ENCODE measurements at places on chromosomes 2 and 18.

- H3K4me3 ChIP-seq = no peak overlapping the region
- H3K4me1 ChIP-seq = no peaks in the 10 kb centered on the region
- no peaks in the 10 kb centered on the region for H3K27me3 ChIP-seq
- DNase-seq = no peak
These were observed 365.9 kb upstream of the MEX3C start for GRCh38 chr18:51563396-51563795.

DNA sequence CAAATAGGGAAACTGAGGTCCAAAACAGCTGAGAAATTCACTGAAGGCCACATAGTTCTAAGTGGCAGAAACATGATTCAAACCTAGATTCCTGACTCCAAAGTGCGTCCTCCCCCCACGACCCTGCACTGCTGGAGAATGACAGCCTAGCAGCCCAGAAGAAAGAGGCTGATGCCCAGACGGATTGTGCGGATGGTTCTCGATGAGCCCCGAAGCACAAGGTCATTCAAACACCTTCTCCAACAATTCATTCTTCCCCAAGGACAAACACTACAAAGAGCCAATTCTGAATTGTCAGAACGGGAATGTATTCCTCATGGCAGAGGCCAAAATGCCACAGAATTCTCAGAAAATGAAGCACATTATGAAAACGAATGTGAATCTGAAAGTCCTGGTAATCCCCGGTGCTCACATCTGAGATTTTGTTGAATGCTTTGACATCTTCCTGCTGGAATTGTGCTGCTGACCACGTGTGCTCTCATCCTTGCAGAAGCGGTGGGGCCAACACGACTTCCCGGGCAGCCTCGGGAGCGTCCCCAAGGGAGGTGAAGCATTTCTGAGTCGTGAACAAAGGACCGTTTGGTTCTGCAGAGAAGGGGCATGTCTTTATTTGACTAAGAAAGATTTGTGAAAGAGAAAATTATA, 337.0 kb downstream of the EIPR1 start:
- no peaks in the 10 kb centered on the region for H3K4me1 ChIP-seq
- no peaks in the 10 kb centered on the region for H3K27me3 ChIP-seq
- no peaks in the 10 kb centered on the region for H3K36me3 ChIP-seq
- no peak for DNase-seq
- H3K27ac ChIP-seq = no peak overlapping the region

GRCh38 chr2:237742614-237743013, 56.0 kb upstream of the RBM44 start:
- DNase-seq = no peak
- no peaks in the 10 kb centered on the region for H3K36me3 ChIP-seq
- H3K27ac ChIP-seq = no peak overlapping the region
- H3K4me3 ChIP-seq = no peak overlapping the region

DNA sequence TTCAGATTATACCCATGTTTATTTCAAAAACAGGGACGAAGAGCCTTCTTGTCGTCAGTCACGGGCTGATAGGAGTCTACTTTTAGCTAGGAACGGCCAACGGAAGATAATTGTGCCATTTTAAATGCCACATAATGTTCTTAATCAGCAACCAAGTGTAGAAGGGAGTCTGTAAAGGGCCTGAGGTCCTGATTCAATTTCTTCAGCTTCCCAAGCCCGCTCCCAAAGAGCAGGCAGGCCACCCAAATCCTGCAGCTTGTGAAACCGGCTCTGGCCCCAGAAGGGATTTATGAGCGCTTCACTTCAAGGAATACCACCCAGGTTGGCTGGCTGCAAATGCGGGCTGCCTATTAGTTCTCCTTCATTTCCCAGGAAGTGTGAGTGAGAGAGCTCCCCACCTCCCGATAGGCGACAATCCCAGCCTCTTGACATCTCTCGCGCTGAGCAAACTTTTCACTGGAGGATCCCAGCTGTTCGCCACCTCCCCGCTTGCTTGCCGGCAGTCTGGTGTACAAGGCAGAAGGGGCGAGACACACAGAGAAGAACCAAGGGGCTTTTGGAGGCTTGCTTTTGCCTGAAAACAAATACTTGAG, 272.9 kb downstream of the CDH20 start:
- no peak overlapping the region for H3K4me3 ChIP-seq
- no peaks in the 10 kb centered on the region for H3K27me3 ChIP-seq
- H3K4me1 ChIP-seq = no peaks in the 10 kb centered on the region
- no peaks in the 10 kb centered on the region for H3K36me3 ChIP-seq
- no peak for DNase-seq
- no peak overlapping the region for H3K27ac ChIP-seq

DNA sequence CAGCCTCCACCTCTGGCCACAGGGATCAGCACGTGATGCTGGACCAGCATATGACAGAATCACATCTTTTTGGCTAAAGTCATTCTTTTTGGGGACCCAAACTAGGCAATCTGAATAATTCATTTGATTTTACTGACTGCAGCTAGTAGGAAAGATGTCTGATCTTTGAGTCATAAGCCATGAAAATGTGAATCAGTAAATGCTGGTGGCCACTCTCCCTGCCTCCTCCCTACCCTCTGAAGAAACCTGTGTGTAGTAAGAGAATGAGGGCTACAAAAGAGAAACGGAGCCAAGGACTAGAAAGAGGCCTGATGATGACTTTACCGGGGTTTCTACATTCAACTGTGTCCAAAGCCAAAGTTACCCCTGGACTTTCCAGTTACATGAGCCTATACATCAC, 10.1 kb upstream of the LRPPRC start:
- no peak for DNase-seq
- no peaks in the 10 kb centered on the region for H3K36me3 ChIP-seq
- H3K27me3 ChIP-seq = no peaks in the 10 kb centered on the region
- no peaks in the 10 kb centered on the region for H3K4me1 ChIP-seq
- H3K27ac ChIP-seq = no peak overlapping the region
- H3K4me3 ChIP-seq = no peak overlapping the region

GRCh38 chr2:69138247-69138772, 125.3 kb downstream of the ANTXR1 start:
- no peak overlapping the region for H3K4me3 ChIP-seq
- no peaks in the 10 kb centered on the region for H3K36me3 ChIP-seq
- H3K27ac ChIP-seq = peak overlapping the region; percentile 26
- DNase-seq = no peak
- peaks cover 7% of the 10 kb centered on the region for H3K4me1 ChIP-seq

GRCh38 chr18:51229328-51229727, 31.8 kb upstream of the MEX3C start:
- no peak overlapping the region for H3K4me3 ChIP-seq
- DNase-seq = no peak
- H3K4me1 ChIP-seq = no peaks in the 10 kb centered on the region
- no peak overlapping the region for H3K27ac ChIP-seq
- no peaks in the 10 kb centered on the region for H3K36me3 ChIP-seq

- H3K4me1 ChIP-seq = no peaks in the 10 kb centered on the region
- DNase-seq = no peak
- no peaks in the 10 kb centered on the region for H3K27me3 ChIP-seq
- no peak overlapping the region for H3K27ac ChIP-seq
These were observed 25.6 kb downstream of the LDLRAD4 start for GRCh38 chr18:13244135-13244534.

DNA sequence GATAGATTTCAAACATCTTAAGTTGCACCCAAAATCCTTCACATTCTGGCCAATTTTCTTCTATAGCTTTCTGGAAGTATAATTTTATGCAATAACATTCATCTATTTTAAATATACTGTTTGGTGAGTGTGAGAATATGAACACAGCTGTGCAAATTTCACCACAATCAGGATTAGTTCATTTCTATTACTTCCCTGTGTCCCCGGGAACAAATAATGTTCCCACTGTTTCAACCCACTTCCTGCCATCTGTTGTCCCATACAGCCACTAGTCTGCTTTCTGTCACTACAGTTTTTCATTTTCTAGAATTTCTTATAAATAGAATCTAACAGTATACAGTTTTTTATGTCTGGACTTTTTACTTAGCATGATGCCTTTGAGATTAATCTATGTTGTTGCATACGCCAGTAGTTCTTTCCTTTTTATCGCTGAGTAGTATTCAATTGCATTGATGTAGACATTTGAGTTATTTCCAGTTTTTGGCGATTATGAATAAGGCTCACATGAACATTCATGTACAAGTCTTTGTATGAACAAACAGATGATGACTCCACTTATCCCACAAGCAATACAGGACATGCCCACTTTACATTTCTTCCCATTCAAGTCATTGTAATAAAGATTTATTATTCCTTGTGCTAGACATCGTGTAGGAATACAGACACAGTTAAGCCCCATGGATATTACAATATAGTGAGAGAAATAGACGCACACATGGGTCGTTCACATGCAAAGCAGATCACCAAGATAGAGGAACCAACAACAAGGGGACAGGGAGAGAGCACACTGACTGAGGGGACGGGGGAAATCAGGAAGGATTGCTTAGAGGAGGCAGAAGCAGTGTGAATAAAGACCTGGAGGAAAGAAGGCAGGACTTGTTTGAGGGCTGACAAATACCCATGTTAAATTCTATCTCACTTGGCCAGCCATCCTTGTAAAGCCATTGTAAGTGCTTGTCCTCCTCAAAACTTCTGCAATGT, 72.9 kb upstream of the PAX8 start:
- H3K27me3 ChIP-seq = no peaks in the 10 kb centered on the region
- no peak overlapping the region for H3K27ac ChIP-seq
- H3K4me1 ChIP-seq = no peaks in the 10 kb centered on the region

DNA sequence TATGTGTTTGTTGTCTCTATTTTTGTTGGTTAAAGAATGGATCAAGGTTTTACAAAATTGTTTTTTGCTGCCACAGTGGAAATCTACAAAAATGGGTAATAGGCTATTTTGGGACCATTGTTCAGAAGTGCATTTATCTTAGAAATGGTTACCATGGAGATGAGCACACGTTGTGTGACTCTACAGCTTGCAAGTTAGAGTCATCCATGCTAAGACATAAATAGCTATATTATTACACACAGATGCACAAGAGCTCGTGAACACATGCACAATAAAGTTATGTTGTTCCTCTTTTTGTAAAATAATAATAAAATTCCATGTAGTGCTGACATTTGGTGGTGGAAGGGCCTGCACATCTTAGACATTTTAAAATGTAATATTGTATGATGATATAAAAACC, 15.5 kb upstream of the DUSP19 start:
- H3K27me3 ChIP-seq = no peaks in the 10 kb centered on the region
- no peaks in the 10 kb centered on the region for H3K36me3 ChIP-seq
- no peak overlapping the region for H3K27ac ChIP-seq
- no peak for DNase-seq
- H3K4me3 ChIP-seq = no peak overlapping the region

GRCh38 chr2:198901894-198902293, 555.8 kb downstream of the SATB2 start:
- no peaks in the 10 kb centered on the region for H3K27me3 ChIP-seq
- no peak for DNase-seq
- H3K4me1 ChIP-seq = no peaks in the 10 kb centered on the region
- H3K27ac ChIP-seq = no peak overlapping the region
- H3K4me3 ChIP-seq = no peak overlapping the region

- no peaks in the 10 kb centered on the region for H3K27me3 ChIP-seq
- H3K4me1 ChIP-seq = no peaks in the 10 kb centered on the region
- DNase-seq = no peak
- no peaks in the 10 kb centered on the region for H3K36me3 ChIP-seq
- no peak overlapping the region for H3K4me3 ChIP-seq
These were observed 581.2 kb upstream of the SLC8A1 start for GRCh38 chr2:41033127-41033526.
